ENCODE measurements at places on chromosomes 5 and 9. TPM values are rescaled to one million over a fixed set of nuclear protein-coding genes. Genes with fewer than 3 reads are reported as not detected.

The PDCD1LG2 gene
- total RNA-seq: 1.1 TPM

The CDO1 gene
- not detected for total RNA-seq

The CTXN3 gene
- total RNA-seq: not detected

The OLFML2A gene
- total RNA-seq: 0.20 TPM

The PTPRD gene
- not detected for total RNA-seq

The EPB41L4B gene
- total RNA-seq: 3.1 TPM

The LCN9 gene
- not detected for total RNA-seq

The PCDHA8 gene
- total RNA-seq: not detected

The WDR31 gene
- total RNA-seq: 2.5 TPM

The CEP72 gene
- total RNA-seq: 6.3 TPM

DNA sequence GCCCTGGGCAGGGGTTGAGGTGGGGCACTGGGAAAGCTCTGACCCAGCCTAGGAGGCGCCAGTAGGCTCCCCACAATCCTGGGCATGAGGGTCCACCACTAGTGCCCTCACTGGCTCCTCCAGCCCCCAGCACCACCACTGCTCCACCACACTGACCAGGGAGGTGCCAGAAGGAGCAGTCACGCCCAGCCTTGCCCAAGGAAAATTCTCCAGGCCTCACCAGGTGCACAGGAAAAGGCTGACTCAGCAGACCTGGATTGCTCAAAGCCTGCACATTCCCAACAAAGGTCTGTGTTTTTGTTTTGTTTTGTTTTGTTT is 62.9 kb downstream of the ZNF354C start:
- DNase-seq: no peak

- no peak for DNase-seq
These were observed 11.5 kb upstream of the ADGRV1 start for GRCh38 chr5:90547072-90547536.

- no peak for DNase-seq
These were observed 3.8 kb downstream of the TCOF1 start for GRCh38 chr5:150361301-150361700.

DNA sequence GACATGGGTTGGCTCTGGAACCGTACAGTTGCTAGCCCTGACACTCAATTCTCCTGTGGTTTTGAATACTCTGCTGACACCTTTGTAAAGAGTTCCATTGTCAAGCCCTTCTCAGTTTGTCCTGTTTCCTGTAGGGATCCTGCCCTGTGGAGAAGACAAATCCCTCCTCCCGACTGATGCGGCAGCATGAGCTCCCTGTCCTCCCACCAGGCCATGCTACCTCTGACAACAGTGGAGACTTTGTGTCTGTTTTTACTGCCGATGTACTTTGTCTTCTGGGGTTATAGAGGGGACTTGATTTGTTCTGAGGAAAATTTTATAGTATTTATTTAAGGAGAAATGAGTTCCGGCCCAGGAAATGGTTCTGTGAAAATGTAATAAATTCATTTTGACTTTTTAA is 57.8 kb downstream of the PRLR start:
- no peak for DNase-seq

DNA sequence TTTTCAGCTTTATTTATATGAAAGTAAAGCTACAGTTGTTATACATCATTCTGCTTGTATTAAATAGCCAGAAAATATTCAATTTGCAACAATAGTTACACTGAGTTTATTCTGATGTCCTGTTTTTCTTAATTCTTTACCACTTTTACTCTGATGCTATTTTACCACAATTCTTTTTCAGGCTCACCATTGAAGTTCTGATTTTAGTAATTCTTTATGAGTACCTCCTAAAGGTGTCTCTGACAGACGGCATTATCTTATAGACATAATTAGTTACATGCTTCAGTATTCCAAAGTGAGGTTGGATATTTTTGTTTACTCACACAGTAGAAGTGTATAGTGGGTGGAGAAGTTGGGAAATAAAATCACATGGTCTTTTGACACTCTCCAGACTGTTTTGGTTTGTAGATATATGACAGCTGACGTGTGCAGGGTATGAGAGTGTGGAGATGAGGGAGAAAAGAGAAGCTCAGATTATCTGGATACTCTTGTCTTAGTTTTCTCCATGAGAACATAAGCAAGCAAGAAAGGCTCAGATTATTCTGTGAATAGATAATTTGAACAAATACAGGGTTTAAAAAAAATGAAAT is 97.4 kb downstream of the FBXO4 start:
- no peak for DNase-seq

- no peak for DNase-seq
These were observed 28.4 kb downstream of the EHMT1 start for GRCh38 chr9:137647096-137647714.

DNA sequence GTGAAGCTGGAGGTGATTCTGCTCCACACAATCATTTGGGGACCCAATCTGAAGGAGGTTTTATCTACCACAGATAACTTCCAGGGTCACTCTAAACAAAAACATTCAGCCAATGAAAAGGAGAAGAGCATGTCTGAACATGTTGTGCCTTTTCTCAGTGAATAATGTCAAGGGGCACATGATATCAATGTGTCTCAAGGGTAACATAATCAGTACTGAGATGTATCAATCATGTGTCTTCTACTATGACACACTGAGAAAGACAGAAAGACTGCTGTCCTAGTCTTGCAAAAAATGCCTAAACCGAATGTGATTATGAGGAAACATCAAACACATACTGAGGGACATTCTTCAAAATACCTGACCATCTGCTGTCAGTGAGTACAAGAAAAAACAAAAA is 25.4 kb upstream of the RASA1 start:
- no peak for DNase-seq

GRCh38 chr5:99911971-99912370 is 623.2 kb upstream of the FAM174A start:
- no peak for DNase-seq

- DNase-seq: peak; percentile 71
These were observed 204.3 kb downstream of the PIK3R1 start for GRCh38 chr5:68419637-68420452.

DNA sequence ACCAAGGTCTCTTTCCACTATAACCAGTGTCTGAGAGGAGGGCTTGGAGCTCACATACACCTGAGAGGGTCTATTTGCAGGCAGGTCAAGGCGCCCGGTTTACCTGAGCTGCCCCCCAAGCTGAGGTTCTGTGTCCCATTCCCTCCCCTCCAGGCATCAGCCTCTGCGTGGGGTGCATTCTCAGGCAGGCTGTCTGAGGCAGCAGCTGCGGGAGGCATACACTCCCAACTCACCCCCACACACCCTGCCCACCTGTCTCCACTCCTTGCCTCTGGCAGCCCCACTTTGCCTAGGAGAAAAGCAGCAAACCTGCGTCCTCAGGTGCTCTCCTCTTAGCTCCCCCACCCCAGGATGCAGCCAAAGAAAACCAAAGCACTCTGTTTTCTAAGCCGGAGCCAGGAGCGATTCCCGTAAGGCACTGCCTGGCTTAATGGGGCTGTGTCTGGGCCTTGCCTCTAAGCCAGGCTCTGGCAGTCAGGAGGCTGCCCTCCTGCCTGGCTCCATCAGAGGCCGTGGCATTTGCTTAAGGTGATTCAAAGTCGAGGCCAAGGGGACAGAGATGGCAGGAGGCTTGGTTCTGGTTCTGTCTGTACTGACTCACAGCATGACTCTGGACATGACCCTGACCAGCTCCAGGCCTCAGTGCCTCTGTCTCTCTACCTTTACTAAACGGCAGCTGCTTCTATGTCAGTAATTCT is 139.2 kb upstream of the TRIM32 start:
- no peak for DNase-seq

DNA sequence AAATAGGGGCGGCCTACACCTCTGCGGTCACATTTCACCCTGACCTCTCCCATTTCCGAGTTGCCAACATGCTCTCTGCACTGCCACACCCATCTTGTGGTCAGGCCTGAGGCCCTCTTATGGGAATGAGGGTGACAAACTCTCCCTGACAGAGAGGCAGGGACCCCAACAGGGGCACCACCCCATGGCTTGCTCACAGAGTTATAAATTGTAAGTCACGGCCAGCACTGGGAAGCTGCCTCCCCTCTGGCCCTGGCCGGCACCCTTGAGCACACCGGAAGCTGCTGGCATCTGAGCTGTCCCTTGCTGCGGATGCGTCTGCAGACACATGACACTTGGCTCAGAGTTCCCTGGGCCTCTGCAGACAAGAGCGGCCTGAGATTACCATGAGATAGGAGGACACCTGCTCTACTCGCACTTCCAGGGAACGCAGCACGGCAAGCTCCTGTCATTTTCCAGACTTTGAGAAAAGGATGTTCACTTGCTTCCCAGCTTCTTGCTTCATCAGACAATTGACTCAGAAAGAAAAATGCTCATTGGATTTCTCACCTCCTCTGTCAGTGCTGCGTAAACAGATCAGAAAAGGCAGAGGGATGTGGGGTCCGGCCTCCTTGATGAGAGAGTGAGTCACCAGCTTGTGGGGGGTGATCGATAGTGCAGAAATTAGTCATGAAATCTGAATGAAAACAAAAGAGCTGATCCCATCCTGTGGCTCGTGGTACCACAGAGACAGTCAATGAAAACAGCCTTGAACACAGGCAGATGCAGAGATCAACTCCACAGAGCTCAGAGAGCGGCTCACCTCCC is 269.8 kb downstream of the SYK start:
- DNase-seq: peak; percentile 28

DNA sequence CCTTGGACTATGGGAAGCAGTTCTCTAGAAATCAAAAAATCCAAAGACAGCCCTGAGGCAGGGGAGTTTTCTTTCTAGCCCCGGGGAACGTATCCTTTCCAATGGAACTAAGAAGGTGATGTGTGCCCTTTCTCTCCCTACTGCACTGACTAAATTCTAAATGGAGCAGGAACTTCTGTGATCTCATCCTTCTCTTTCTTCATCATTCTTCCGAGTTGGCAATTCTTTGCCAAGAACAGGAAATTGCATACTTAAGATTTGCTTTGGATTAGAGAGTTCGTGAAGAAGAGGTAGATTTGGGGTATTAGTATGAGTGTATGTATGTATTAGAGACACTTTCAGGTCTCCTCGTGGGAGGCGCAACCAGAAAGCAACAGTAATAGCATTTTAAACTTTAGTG is 178.0 kb upstream of the PIK3R1 start:
- no peak for DNase-seq

- DNase-seq: no peak
These were observed 94.4 kb downstream of the VAV2 start for GRCh38 chr9:133897675-133898074.

- DNase-seq: no peak
These were observed 471.5 kb downstream of the HINT1 start for GRCh38 chr5:130693509-130693908.

- peak; percentile 55 for DNase-seq
These were observed 730 bp downstream of the WWC1 start for GRCh38 chr5:168291964-168292785.

DNA sequence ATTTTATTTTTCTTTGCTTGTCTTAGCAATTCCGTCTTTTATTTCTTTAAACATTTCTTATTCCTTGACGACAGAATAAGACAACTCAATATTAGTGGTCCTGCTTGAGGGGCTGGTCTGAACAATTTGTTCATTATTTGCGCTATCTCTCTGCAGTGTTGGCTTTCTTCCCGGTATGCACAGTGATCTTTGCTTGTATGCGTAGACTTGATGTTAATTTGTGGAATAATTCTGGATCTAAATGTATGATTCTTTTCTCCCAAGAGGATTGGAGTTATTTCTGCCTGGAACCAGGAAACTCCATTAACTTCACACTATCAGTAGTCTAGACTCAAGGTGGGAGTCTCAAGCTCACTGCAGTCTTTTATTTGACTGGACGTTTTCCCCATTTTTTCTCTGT is 80.4 kb downstream of the KDM4C start:
- no peak for DNase-seq

GRCh38 chr5:156486394-156487238 is 159.7 kb downstream of the SGCD start:
- DNase-seq: no peak

DNA sequence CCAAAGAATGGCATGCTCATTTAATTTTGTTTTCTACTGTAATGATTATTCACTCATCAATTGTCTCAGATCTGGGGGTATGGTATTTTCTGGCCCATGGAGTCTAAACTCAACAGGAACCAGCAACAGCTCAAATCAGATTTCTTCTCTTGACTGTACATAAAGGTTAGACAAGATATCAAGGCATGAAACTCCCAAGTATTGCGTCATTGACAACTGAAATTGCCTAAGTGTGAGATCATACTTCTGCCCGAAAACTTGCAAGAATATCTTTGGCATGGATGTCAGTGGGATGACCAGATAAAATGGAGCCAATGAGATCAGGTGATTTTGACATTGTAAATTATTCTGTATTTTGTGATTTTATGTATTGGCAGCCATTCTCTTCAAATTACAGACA is 141.7 kb upstream of the STK32A start:
- no peak for DNase-seq

GRCh38 chr5:116375926-116376325 is 198.7 kb downstream of the SEMA6A start:
- DNase-seq: no peak

DNA sequence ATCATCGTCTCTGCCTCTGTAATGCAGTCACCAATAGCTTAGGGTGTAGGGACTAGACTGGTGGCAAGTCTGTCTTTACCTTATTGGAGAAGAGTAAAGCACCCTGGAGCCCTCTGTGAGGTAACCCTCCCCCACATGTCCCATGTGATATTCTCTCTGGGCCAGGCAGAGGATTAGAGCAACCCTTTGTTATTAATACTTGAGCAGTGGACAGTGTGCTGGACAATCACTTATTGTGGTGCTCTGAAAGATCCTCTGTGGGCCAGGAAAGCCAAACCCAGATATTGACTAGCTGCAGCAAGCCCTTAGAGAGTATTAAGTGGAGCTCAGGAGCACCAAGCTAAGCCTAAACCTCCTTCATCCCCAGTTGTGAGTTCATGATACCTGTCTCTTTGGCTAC is 139.7 kb upstream of the RUSC2 start:
- DNase-seq: no peak

DNA sequence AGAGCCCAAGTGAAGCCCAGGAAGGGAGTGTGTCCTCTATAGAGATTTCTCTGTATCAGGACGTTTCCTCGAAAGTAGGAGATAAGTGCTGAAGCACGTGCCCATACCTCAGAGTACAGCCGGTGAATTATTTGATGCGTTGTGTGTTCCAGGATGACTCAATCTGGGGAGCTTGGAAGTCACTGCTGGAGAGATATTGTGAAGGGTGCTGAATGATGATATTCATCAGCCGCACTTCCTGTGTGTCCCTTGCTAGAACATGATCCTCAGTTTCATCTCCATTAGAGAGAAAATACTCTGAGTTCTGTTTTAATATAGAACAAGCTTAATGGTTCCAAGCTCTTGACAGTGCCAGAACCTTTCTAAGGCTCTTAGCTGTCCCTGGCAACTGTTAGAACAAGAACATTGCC is 402.3 kb upstream of the ADAMTSL1 start:
- no peak for DNase-seq

DNA sequence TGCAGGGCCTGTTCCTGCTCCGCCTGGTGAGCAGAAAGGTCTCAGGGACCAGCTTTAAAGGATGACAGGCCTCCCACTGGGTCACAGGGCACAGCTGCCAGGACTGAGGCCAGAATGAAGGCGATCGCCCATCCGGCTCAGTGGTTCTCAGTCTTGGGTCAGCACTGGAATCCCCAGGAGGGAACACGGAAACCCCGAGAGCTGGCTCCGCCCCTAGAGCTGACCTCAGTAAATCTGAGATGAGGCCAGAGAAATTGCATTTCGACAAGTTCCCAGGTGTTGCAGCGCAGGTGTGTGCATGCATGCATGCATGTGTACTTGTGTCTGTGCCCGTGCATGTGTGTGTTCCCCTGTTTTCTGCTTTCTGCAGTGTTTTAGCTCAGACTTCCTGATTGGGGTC is 47.2 kb upstream of the KCNMB1 start:
- no peak for DNase-seq

GRCh38 chr5:179530069-179530998 is 20.0 kb upstream of the RUFY1 start:
- DNase-seq: no peak

GRCh38 chr5:175448276-175448675 is 4.3 kb upstream of the DRD1 start:
- DNase-seq: no peak

- no peak for DNase-seq
These were observed 128.8 kb downstream of the SLC24A2 start for GRCh38 chr9:19660019-19660418.
